ENCODE measurements at places on chromosomes 7 and 10.

DNA sequence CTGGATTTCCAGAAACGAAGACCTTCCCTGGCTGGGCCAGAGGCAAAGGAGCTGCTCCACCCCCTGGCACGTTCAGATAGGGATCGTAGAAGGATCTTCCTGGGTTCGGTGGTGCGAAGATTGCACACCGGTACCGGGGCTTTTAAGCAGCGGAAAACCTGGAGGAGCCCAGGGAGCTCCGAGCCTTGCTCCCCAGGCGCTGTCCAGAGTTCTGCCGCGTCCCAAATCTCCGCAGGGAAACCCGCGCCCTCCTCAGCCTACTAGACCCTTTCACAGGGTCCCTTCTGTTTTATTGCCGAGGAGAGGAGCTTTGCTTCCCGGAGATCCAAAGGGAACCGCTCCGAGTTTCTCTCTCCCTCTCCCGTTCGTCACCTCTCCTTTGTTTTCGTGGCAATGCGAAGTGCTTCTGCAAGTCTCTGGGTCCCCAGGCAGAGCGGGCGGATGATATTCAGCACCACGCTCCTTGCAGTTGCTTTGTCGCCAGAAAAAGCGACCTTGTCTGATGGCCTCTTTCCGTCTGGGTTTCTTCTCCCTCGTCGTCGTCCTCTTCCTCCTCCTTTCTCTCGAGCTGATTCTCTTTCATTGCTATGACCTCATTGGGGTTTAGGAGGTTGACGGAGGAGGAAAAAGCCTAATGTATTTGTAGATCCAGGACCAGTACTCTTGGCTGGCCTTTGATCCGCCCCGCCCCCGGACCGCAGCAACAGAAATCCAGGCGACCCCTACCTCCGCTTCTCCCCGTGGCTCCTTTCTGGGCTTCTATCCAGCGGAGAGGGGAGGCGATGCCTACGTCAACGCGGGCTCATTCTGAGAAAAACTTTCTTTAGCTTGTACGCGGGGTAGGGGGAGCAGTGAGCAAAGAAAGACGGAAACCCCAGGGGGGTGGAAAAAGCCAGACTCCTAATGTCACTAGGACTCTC lies at the start of gene TMEM196:
Gene TMEM196 (minus strand): TSS at position 777 of the 920 bp plus-strand sequence. CDS start 921 bp downstream, outside the sequence.
- DNase-seq: peak; percentile 17

DNA sequence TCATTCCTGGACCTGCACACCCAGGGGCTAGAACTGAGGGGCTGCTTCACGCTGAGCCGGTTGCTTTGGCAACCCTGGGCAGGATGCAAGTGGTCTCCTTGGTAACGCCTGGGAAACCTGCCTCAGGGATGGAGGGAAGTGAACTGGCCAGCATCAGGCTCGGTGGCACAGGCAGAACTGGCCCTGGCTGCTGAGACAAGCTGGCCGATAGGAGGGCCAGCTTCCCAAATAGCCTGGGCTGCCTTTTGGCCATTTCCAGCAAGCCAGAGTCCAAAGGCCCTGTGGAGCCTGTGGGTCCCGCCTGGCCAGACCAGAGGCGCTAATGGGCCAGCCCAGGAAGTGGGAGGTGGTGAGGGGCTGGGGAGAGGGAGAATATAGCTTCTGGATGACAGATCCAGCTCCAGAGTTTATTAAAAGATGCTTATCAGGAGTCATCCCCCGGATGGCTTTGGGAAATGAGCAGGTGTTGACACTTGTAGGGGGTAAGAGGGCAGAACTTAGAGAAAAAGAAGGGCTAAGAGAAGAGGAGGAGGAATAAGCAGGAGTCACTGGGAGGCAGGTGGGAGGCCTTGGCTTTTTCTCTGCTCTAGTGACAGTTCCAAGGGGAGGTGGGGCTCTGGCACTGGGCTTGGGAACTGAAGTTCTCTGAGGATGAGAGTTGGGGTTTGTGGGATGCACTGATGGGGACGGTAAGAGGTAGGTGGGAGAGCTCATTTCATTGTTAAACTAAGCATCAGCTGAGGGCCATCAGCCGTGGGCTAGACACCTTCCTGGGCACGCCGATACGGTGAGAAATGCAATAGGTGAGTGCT lies 9.6 kb downstream of the NEURL1 start:
- DNase-seq: no peak

DNA sequence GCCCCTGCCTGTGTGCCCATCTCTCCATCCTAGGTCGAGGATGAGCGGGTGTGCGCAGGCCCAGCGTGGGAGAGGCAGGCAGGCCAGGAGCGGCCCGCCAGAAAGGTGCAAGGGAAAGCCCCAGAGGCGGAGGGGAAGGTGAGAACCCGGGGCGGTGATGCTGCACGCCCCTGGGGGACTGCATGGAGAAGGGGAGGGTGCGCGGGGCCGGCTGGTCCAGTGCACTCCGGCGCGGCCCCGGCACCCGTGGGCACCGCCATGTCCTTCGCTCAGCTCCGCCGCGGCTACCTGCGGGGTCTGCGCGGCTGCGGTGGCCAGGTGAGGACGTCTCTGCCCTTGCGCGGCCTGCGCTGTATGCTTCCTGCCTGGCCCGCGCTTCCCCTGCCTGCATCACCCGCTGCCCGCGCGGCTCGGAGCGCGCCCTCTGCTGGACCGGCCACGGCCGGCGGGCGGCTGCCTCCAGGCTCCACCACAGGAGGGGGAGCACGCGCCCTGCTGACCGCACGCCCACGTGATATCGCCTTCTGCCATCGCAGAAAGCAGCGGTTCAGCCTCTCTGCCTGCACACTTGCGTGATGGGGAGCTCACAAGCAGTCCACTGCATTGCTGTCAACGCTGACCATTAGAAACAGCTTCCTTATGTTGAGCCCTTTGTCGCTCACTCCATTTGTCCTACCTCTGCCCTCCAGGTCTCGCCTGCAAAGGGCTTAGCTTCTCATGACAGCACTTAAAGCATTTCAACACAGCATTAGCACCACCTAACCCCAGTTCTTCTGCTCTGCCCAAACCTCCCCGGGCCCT lies 73.9 kb downstream of the CXCL12 start:
- peak; percentile 85 for DNase-seq

DNA sequence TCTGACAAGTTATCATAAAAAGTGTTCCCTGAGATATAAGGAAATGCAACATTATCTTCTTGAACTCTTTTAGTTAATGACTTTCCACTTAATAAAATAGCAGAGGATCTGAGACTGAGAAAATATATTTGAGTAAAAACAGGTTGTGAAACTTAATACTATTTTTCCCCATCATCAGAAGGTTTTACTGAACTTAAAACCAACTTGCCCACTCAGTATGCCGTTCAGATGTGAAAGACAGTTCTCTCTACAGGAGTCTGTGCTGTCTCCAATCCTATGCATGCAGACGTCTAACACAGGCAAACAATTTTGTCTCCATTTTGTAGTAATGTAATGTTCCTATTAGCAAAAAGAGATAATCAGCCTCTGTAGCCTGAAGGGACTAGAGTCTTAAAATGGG lies 38.2 kb upstream of the CYP2C18 start:
- no peak for DNase-seq

GRCh38 chr10:71998840-71999194 lies 34.6 kb downstream of the CHST3 start:
- no peak for DNase-seq

GRCh38 chr7:129311429-129311828 lies 86.6 kb downstream of the AHCYL2 start:
- DNase-seq: no peak

DNA sequence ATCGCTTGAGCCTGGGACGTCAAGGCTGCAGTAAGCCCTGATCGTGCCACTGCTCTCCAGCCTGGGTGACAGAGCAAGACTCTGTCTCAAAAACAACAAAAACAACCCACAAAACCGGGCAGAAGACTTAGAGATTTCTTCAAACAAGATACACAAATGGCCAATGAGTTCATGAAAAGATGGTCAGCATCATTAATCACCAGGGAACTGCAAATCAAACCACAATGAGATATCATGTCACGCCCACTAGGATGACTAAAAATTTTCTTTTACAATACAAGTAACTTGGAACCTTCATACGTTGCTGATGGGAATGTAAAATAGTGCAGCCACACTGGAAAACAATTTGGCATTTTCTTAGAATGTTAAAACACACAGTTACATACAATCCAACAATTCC lies 77.3 kb upstream of the GRID1 start:
- DNase-seq: no peak

- no peak for DNase-seq
These were observed 39.5 kb downstream of the WNT2 start for GRCh38 chr7:117283371-117283770.

GRCh38 chr10:6603142-6604125 lies 23.4 kb upstream of the PRKCQ start:
- DNase-seq: no peak

DNA sequence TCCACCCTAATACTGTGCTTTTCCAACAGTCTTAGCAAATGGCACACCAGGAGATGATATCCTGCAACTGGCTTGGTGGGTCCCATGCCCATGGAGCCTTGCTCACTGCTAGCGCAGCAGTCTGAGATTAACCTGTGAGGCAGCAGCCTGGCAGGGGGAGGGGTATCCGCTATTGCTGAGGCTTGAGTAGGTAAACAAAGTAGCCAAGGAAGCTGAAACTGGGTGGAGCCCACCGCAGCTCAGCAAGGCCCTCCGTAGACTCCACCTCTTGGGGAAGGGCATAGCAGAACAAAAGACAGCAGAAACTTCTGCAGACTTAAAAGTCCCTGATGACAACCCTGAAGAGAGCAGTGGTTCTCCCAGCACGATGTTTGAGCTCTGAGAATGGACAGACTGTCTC lies 399.0 kb downstream of the CCSER2 start:
- no peak for DNase-seq

- no peak for DNase-seq
These were observed 128.3 kb upstream of the LSM8 start for GRCh38 chr7:118055647-118056046.

DNA sequence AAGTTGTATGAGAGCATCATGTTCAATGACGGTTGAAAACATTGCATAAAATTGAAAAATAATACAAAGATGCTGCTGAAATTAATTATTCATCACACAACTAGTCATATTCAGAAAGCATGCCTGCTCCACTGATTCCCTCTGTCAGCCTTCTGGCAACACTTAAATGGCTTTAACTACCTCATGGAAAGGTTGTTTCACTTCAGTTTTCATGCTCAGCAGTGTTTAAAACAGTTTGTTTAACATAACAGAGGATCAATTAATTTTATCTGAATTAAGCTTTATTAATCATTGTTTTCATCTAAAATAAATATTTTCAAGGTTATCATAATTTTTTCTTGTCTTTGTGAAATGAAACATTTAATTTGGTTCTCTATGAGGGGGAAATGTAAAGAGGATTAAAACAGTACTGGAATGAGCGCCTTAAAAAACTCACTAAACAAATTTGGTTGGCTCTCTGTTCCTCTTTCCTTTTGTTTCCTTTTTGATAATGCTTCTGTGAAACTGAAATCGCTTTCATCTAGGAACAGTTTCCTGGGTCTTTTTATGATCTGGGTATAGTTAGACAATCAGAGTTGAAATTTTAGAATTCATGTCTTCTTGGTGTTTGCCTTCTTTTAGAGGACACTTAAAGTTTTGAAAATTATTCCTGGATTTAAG lies 427.4 kb downstream of the SH2D4B start:
- DNase-seq: no peak

DNA sequence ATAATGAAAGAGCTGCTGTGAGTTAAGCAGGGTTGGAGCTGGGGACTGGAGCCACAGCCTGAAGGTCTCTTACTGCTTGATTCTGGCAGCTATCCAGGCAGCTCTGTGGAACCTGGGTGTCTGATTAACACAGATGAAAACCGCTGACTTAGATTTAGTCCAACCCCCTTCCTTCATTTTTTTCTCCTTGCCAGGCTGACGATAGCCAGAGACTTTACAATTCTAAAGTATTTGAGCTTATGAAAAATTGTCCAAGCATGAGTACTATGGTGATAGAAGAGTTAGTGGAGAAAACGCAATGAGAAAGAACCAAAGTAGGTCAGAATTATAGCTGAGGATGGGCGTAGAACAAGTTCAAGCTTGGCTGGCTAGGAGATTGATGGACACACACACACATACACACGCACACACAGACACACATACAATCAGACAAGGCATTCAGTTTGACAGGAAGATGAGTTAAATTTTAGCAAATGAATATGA lies 13.5 kb upstream of the GPR85 start:
- no peak for DNase-seq

GRCh38 chr7:55247428-55247827 lies 117.7 kb upstream of the LANCL2 start:
- DNase-seq: no peak
